Stimulated activated CD8-positive, alpha-beta memory T cell treated with anti-CD3 and anti-CD28 coated beads, Interleukin-7, amount 100 ng/mL, for 1 hour (primary cell): ENCODE measurements at places on chromosomes 2 and 18.

GRCh38 chr2:212871597-212871996, 279.8 kb downstream of the IKZF2 start:
- DNase-seq: no peak

GRCh38 chr2:198852248-198852647, 605.5 kb downstream of the SATB2 start:
- DNase-seq: no peak

DNA sequence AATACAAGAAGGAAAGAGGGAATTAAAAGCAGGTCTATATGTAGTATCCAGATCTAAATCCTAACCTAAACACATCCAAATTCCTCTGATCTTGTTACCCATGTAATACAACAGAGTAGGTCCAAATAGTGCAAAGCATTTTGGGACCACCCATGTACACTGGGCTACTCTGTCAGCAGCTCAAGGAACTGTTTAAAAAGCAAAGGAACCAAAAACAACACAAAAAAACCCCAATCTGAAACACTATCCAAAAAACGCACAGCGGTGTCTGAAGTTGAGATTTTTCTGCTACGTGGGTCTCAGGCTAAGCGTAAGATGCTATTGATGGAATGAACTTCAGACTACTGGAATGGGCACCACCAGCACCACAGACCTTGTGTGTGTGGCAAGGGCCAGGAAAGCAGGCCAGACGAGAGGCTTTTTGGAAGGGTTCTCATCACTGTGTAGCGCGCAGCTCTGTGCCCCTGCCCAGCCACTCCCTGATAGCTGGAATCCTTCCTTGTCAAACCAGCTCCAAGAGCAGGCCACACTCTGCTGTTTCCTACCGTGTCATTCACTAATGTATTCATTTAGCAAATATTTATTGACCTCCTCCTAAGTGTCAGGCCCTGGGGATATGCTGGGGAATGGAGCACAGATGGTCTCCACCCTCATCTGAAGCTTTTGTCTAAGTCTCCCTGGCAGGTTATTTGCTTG, 101.4 kb downstream of the COLEC12 start:
- DNase-seq: no peak

- no peak for DNase-seq
Observed at GRCh38 chr18:11121443-11121849, 27.9 kb downstream of the PIEZO2 start.

- no peak for DNase-seq
Observed at GRCh38 chr2:101912545-101912944, 79.2 kb upstream of the IL1R2 start.

DNA sequence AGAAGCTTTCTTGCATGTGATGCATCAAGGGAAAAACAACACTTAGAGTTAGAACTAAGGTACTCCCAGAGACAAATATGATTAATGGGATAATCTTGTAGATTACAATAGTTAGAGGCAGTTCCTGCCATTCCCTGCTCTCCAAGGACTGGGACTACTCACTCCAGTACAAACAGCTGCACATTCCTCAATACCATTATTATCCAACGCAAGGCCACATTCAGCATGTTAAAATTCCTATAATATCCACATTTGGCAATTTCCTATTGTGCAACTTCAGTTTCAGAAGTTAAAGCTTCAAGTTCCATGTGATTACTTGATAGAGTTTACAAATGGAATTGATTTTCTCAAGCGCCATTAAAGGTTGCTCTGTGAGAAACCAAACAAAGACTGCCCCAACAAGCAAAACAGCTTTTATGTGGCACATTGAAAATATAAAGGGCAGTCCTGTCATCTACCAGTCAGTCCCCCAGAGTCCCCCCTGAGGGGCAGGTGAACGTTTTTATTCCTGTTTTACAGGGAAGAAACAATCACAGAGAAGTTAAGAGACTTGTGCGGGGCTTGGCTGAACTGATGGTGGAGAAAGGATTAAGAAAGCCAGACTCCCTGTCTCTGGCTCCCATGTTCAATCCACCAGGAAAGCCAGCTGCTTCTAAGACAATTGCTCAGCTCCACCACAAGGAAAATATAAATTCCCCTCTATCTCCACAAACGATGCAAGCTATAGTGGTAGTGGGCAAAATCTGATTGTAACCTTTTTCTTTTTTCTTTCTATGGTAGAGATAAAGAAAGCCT, 72.6 kb downstream of the TXNL1 start:
- DNase-seq: no peak

GRCh38 chr2:108916796-108917421, 72.1 kb downstream of the EDAR start:
- no peak for DNase-seq

- DNase-seq: no peak
Observed at GRCh38 chr2:69560147-69560482, 83.4 kb downstream of the AAK1 start.
